ENCODE measurements at places on chromosomes 12 and 14. TPM values are rescaled to one million over a fixed set of nuclear protein-coding genes. Genes with fewer than 3 reads are reported as not detected.

CLEC2A gene
- total RNA-seq: not detected

RNF212B gene
- total RNA-seq: not detected

DNA sequence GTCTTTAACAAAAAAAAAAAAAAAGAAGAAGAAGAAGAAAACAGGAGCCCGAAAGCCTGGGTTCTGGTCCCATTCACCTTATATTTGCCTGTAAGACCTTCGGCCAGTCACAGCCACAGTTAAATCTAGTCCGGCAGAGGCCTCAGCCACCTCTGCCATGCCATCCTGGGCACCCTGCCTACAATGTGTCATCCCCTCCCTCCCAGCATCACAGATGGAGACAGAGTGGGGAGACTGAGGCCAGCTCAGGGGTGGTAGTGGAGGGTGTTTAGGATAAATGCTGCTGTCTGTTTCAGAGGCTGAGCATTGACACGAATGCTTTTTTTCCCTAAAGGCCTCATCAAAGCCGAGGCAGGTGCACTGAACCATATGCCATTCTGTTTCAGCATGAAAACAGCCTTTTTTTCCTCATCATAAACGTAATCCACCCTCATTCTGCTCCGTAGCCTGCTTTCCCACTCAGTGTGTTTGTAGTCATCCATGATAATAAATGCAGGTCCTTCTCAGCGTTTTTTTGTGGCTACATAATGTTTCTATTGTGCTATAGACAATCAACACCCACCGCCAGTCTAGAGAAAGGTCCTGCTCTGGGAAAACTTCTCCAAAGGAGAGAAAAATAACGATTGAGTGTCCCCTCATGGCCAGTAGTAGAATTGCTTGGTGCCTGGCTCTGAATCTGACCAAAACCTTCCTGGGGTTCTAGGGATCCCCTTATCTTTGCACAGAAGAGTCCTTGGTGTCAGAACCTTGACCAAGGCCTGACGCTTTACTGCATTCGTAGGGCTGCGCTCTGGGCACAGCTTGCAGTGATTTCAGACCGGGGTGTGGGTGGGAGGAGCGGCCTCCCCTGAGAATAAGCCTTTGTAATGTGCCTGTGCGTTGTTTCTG, 41.1 kb upstream of the TSPAN9 start:
- no peak for DNase-seq

GRCh38 chr14:101600891-101601605, 39.8 kb downstream of the DIO3 start:
- no peak for DNase-seq

DNA sequence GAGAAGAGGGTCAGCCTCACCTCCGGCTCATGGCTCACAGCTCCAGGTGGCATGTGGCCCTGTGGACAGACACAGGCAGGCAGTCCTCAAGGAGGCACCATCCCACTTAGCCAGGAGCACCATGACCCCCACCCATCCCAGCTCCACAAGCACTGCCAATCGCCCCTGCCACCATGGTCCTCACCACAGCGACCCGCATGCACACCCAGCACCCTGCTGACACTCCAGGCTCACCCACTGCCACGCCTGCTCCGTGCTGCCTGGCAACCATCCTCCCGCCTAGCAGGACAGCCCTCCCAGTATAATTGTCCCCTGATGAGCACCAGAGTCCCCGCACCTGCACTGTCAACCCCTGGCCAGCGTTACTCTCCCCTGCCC, 50.9 kb downstream of the TRPV4 start:
- DNase-seq: no peak

GRCh38 chr14:65303190-65303898, 109.2 kb upstream of the FUT8 start:
- DNase-seq: no peak

GRCh38 chr14:69373104-69373503, 25.0 kb downstream of the ERH start:
- DNase-seq: no peak

DNA sequence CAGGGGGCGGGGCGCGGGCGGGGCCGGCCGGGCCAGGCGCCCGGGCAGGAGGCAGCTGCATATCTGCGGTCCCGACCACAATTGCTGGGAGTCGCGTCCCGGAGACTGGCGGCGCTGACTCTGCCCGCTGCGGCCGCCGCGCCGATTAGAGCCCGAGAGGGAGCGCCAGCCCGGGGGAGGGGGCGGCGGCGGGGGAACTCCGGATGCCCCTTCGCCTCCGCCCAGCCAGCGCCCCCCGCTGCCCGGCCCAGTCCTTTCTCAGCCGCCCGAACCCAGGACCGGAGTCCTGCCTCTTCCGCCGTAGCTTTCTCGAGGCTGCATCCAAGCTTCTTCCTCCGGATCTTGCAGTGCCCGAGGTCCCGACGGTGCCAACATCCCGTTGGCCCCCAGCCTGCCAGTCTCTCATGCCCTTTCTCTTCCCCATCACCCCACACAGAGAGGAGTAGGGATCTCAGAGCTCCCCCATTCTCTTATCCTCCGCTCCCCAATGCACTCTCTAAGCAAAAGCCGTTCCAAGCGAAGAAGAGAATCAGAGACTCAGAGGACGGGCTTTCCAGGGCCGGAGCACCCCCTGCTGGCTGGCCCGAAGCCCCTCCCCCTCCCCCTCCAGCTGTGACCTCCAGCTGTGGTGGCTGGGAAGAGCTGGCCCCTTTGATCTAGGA, 8.8 kb upstream of the SP7 start:
- DNase-seq: peak; percentile 70

- no peak for DNase-seq
These were observed 5.1 kb upstream of the SERPINA6 start for GRCh38 chr14:94328196-94328595.
